ENCODE measurements at places on chromosomes 6 and 20. TPM values are rescaled to one million over a fixed set of nuclear protein-coding genes. Genes with fewer than 3 reads are reported as not detected.

- no peak for DNase-seq
These were observed 178.6 kb upstream of the RAB32 start for GRCh38 chr6:146364816-146365594.

- DNase-seq = peak; percentile 59
These were observed 1.6 kb downstream of the STX7 start for GRCh38 chr6:132511210-132511830.

DNA sequence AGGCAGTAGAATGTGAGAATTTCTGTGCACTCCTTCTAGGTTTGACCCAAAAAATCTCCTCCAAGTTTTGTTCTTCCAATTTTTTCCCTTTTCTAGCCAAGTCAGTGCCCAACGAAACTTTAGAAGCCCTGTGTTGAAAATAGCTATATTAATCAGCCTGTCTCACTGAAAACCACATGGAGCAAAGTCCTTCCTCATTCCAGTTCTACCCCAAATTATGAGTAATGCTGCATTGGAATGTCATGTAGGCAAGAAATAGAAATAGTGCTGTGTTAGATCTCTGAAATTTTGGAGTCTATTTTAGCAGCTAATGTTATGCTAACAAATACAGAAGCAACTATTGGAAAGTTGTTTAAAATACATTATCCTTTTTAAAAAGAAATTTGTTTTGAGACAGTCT is 725.5 kb downstream of the TBC1D32 start:
- no peak for DNase-seq

DNA sequence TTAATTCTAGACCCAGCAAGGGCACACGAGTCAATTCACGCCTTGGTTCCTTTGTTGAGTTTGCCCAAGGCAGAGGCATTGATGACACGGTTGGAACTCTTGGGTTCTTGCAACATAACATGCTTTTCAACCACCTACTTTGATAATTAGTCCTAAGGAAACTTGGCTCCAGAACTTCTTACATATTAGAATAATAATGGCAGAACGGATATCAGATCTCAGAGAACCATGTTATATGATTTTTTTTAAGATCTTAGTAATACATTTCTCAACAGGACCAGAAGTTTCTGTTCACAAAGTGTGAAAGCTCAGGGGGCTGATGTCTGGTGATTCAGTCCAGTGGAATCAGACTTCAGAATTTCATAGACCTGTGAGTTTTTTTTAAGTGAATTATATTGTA is 19.2 kb downstream of the SPTLC3 start:
- DNase-seq = no peak

DNA sequence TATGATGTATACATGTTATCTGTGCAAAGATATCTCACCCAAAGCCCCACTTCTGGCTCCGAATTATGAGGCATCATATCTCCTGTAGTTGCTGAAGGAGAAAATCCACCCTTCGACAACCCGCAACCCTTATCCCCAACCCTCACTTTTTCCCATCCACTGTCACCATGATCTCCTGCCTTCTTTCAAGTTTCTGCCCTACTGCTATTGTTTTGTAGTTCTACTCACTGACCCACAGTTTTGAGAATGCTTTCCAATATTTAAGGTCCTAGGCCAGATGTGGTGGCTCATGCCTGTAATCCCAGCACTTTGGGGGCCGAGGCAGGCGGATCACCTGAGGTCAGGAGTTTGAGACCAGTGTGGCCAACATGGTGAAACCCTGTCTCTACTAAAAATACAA is 22.2 kb downstream of the ADGRF1 start:
- DNase-seq = no peak

GRCh38 chr6:104644848-104645247 is 214.9 kb downstream of the HACE1 start:
- no peak for DNase-seq

- DNase-seq = no peak
These were observed 50.9 kb downstream of the CYP24A1 start for GRCh38 chr20:54122681-54123586.

GRCh38 chr6:97392735-97393134 is 109.7 kb upstream of the MMS22L start:
- no peak for DNase-seq

DNA sequence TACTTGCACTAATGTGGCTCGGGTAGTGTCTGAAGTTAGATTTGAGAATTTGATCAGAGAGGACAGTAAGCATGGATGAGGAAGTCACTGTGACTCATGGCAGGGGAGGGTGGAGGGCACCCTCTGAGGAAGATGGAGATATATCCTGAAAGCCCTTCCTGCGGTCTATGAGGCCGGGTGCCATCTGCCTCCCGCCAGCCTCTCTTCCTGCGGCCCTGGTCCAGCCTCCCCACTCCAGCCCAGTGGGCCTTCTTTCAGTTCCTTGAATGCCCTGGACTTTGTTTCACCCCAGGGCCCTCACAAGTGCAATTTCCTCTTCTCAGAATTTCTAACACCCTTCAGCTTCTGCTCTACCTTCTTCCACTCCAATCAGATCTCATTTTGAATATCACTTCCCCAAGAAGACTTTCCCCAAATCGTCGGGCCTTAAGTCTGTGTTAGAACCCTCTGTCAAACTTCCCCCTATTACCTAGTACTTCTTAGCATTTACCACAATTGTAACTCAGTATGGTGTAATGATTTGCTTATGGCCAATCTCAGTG is 20.2 kb upstream of the TNFAIP3 start:
- DNase-seq = peak; percentile 76

DNA sequence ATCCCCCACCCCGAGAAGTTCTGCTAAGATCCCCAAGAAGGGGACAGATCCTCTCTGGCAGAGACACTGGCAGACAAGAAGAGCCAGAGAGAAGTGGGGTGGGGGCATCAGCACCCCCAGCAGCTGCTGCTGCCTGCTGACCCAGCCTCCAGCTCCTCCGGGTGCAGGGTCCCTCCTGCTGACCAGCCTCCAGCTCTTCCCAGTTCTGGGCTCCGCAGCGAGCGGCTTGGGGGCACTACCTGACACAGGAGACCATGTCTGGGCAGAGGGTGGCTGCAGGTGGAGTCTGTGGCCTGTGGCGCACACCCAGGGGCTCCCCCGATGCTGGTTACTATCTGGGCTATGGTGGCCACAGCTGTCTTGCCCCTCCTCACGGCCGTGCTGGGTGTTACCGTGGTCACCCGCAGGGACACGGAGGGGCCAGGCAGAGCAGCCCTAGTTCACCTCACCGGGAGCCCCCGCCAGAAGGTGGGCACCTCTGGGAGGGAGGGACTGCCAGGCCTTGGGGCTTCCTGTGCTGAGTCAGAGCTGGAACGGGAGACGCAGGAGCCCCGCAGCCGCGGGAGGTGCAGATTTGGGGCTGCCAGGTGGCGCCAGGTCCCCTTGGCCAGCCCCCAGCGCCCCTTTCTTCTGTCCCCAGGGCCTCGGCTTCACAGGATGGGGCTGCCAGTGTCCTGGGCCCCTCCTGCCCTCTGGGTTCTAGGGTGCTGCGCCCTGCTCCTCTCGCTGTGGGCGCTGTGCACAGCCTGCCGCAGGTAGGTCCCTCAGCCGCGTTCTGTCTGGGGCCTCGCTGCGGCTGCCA is 630 bp downstream of the LIME1 start:
- no peak for DNase-seq

DNA sequence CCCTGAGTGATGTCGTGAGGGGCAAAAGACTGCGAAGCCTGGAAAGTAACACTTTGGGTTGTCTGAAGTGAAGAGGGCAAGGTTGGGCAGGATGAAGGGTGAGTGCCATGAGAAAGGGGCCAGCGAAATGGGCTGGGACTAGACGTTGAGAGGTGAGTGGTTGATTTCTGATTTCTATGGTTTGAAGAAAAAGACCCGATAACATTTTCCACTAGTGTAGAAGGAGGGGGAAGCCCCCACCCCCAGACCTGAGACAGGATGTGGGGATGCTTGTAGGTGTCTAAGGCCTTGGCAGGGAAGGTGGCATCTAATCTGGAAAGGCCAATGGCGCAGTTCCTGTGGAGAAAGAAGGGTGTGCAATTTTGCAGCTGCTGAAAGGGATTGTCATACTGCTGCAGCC is 25.3 kb upstream of the KIF3B start:
- no peak for DNase-seq

The WFDC12 gene
- polyA plus RNA-seq = not detected

The FNDC11 gene
- polyA plus RNA-seq = 0.31 TPM

The HLA-DOA gene
- polyA plus RNA-seq = 3.9 TPM

The TCP11 gene
- 0.12 TPM for polyA plus RNA-seq

The CHRNA4 gene
- 0.44 TPM for polyA plus RNA-seq

The SRSF12 gene
- polyA plus RNA-seq = 3.3 TPM

The TMEM200A gene
- polyA plus RNA-seq = 26.5 TPM

The MARCKS gene
- polyA plus RNA-seq = 248 TPM

The CST2 gene
- not detected for polyA plus RNA-seq

The AVP gene
- not detected for polyA plus RNA-seq

The CRIP3 gene
- polyA plus RNA-seq = 1.9 TPM

The MAK gene
- polyA plus RNA-seq = 0.60 TPM

The GPR31 gene
- not detected for polyA plus RNA-seq

The TCF15 gene
- 4.1 TPM for polyA plus RNA-seq

Measured in muscle of leg (tissue), 16 donors.